Thyroid gland (tissue), 4 donors: ENCODE measurements at places on chromosomes 13 and 19. TPM values are rescaled to one million over a fixed set of nuclear protein-coding genes. Genes with fewer than 3 reads are reported as not detected.
A peak's percentile ranks its signal among the peaks of the same experiment; 100 is the strongest.

GRCh38 chr19:41991025-41991424 is 3.0 kb downstream of the ATP1A3 start:
- H3K36me3 ChIP-seq = no peaks in the 10 kb centered on the region
- no peak overlapping the region for H3K27ac ChIP-seq
- H3K27me3 ChIP-seq = peaks cover 14% of the 10 kb centered on the region
- no peak overlapping the region for H3K4me3 ChIP-seq
- no peak for DNase-seq
- no peaks in the 10 kb centered on the region for H3K4me1 ChIP-seq

- H3K36me3 ChIP-seq = no peaks in the 10 kb centered on the region
- H3K4me1 ChIP-seq = peaks cover 13% of the 10 kb centered on the region
- H3K27me3 ChIP-seq = no peaks in the 10 kb centered on the region
Observed at GRCh38 chr13:98664924-98665637, 87.4 kb downstream of the SLC15A1 start.

Gene PABPC3
- total RNA-seq = not detected

DNA sequence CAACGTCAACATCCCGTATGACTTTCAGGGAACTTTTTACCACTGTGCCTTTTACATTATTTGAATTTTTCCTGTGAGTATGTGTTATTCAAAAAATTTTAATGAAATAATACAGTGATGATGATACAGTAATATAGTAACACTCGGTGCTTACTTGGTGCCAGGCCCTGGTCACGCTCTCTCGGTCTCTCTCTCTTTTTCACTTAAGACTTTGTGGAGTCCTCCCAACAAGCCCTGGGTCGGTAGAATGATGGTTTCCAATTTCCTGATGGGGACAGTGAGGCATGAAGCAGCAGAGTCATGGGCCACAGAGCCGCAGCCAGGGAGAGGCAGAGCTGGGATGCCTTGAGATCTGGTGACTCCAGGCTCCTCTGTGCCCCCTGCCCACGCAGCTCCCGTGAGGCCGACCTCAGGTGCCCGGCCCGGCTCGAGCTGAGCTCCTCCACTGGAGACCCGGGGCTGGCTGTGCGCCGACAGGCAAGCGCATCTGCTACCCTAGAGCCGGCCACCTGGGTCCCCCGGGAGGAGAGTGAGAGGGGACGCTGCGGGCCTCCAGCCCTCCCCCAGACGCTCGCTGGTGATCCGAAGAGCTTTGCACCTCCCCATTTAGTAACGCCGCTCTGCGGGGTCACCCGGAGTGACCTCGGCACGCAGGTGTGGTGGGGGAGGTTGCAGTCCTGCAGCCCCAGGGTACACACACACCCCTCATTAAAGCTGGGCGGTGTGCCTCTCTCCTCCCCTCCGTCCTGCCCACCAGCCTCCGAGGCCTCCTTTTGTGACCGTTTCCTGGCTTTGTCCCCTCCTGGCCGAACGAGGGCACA is 4.4 kb upstream of the SBK3 start:
- DNase-seq = peak; percentile 78
- no peaks in the 10 kb centered on the region for H3K36me3 ChIP-seq
- H3K4me1 ChIP-seq = peaks cover 38% of the 10 kb centered on the region

DNA sequence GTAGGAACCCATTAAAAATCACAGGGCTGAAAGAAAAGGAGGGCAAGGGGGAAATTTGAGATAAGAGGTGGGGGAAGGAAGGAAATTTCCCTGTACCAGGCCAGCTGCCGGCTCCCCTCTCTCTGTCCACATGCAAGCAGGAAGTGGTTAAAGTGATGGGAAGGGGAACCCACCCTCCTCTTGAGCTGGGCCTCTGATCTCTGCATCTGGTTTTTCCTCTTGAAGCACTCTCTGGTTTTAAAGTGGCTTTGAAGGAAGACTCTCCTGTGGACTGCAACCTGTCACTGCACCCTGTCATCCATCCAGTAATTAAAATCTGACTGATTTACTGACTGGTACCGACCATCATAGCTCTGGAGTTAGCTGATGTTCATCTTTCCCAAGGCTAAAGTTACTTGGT is 239.6 kb downstream of the TSHZ3 start:
- H3K4me3 ChIP-seq = no peak overlapping the region
- H3K36me3 ChIP-seq = no peaks in the 10 kb centered on the region
- H3K4me1 ChIP-seq = no peaks in the 10 kb centered on the region

Gene PINLYP
- 19.3 TPM for total RNA-seq

- no peaks in the 10 kb centered on the region for H3K4me1 ChIP-seq
- H3K27ac ChIP-seq = no peak overlapping the region
- no peaks in the 10 kb centered on the region for H3K27me3 ChIP-seq
- DNase-seq = no peak
Observed at GRCh38 chr13:109427695-109428094, 358.7 kb downstream of the IRS2 start.

- no peaks in the 10 kb centered on the region for H3K27me3 ChIP-seq
- no peaks in the 10 kb centered on the region for H3K36me3 ChIP-seq
- no peaks in the 10 kb centered on the region for H3K4me1 ChIP-seq
- no peak overlapping the region for H3K27ac ChIP-seq
- no peak for DNase-seq
Observed at GRCh38 chr13:76335463-76335862, 550.7 kb downstream of the KCTD12 start.

DNA sequence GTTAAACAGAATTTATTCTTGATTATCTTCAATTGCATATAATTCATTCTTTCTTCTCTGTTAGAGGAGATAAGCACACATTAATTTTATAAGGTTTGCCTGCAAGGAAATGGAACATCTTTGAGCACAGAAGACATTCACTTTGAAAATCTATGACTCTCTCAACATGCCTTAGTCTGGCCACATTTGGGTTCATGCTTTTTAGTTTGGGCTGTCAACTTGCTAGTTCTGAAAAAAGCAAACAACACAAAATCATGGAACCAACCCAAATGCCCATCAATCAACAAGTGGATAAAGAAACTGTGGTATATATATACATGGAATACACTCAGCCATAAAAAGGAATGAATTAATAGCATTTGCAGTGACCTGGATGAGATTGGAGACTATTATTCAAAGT is 71.5 kb downstream of the CYSLTR2 start:
- no peaks in the 10 kb centered on the region for H3K36me3 ChIP-seq
- no peak overlapping the region for H3K4me3 ChIP-seq
- no peaks in the 10 kb centered on the region for H3K27me3 ChIP-seq
- DNase-seq = no peak
- no peak overlapping the region for H3K27ac ChIP-seq

- no peaks in the 10 kb centered on the region for H3K36me3 ChIP-seq
- no peaks in the 10 kb centered on the region for H3K27me3 ChIP-seq
- no peaks in the 10 kb centered on the region for H3K4me1 ChIP-seq
- H3K27ac ChIP-seq = no peak overlapping the region
- H3K4me3 ChIP-seq = no peak overlapping the region
Observed at GRCh38 chr13:36601186-36601585, 72.6 kb upstream of the SERTM1 start.

GRCh38 chr19:51467864-51468544 is 9.8 kb upstream of the SIGLEC8 start:
- H3K27me3 ChIP-seq = no peaks in the 10 kb centered on the region
- no peaks in the 10 kb centered on the region for H3K4me1 ChIP-seq
- H3K4me3 ChIP-seq = no peak overlapping the region
- no peaks in the 10 kb centered on the region for H3K36me3 ChIP-seq

- no peaks in the 10 kb centered on the region for H3K4me1 ChIP-seq
- H3K27ac ChIP-seq = no peak overlapping the region
- H3K4me3 ChIP-seq = no peak overlapping the region
- H3K27me3 ChIP-seq = no peaks in the 10 kb centered on the region
- no peak for DNase-seq
Observed at GRCh38 chr13:48072304-48072703, 22.6 kb downstream of the MED4 start.

DNA sequence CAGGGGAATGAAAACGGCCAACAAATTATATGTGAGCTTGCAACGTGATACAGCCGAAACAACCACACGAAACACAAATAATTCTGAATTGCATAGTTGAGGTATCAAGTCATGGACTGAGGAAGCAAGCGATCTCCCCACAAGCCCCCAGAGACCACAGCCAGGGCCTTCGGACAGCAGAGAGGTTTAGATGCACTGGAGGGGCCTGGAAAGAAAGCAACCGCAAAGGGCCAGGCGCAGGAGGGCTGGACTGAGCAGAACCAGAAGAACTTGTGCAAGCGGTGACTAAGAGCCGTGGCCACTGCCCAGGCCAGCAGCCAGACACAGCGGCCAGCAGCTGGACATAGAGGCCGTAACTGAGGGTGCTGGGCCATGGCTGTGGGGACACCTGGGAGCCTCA is 131.4 kb downstream of the TNFRSF19 start:
- H3K4me3 ChIP-seq = no peak overlapping the region
- H3K4me1 ChIP-seq = no peaks in the 10 kb centered on the region
- DNase-seq = peak; percentile 44

DNA sequence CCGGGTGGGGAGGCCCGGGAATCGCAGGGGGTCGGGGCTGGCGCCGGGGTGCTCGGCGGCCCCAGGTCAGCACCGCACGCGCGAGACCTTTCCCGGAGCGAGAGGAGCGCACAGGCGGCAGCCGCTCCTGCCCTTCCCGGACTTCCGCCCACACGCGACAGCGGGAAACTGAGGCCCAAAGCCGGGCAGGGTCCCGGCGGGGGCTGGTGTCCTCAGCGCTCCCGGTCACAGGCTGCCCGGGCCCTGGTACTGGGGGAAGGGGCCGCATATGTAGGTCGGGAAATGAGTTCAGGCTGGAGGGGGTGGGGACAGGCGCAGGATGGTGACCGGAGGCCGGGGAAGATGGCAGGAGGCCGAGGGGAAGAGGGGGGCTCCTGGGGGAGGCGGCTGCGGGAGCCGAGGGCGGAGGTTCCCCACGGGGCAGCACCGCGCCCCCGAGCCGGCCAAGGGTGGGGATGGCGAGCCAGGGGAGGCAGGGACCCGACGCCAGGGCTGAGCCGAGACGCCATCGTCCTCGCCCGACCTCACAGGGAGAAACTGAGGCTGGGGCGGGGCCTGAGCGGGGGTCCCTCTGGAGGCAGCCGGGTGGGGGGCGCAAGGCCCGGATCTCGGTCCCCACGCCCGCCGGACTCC is 662 bp downstream of the CBARP start:
- DNase-seq = no peak
- no peaks in the 10 kb centered on the region for H3K27me3 ChIP-seq
- H3K4me3 ChIP-seq = no peak overlapping the region
- no peaks in the 10 kb centered on the region for H3K36me3 ChIP-seq
- peaks cover 48% of the 10 kb centered on the region for H3K4me1 ChIP-seq
- no peak overlapping the region for H3K27ac ChIP-seq

Gene ZNF582
- 19.6 TPM for total RNA-seq

DNA sequence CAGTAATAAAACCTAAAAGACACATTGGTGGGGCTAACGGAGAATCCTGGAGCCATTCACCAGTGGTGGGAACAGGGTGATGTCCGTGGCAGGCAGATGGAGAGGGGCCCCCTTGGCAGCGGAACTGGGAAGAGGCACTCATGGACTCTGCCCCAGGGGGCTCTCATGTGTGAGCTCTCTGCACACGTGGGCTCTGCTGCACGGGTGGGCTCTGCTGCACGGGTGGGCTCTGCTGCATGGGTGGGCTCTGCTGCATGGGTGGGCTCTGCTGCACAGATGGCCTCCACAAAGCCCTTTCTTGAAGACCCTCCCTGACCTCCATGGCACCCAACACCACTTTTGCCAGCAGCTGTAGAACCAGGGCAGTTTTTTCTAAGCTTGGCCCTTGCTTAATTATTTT is 52.3 kb downstream of the PARP4 start:
- no peak overlapping the region for H3K27ac ChIP-seq
- DNase-seq = no peak
- H3K36me3 ChIP-seq = peaks cover 17% of the 10 kb centered on the region
- no peak overlapping the region for H3K4me3 ChIP-seq
- no peaks in the 10 kb centered on the region for H3K27me3 ChIP-seq
- H3K4me1 ChIP-seq = no peaks in the 10 kb centered on the region

Gene SGCG
- not detected for total RNA-seq

GRCh38 chr19:6730153-6730804 is 7.1 kb downstream of the GPR108 start:
- DNase-seq = peak; percentile 34
- H3K27me3 ChIP-seq = no peaks in the 10 kb centered on the region
- H3K27ac ChIP-seq = no peak overlapping the region
- peaks cover 13% of the 10 kb centered on the region for H3K36me3 ChIP-seq
- peaks cover 2% of the 10 kb centered on the region for H3K4me1 ChIP-seq

DNA sequence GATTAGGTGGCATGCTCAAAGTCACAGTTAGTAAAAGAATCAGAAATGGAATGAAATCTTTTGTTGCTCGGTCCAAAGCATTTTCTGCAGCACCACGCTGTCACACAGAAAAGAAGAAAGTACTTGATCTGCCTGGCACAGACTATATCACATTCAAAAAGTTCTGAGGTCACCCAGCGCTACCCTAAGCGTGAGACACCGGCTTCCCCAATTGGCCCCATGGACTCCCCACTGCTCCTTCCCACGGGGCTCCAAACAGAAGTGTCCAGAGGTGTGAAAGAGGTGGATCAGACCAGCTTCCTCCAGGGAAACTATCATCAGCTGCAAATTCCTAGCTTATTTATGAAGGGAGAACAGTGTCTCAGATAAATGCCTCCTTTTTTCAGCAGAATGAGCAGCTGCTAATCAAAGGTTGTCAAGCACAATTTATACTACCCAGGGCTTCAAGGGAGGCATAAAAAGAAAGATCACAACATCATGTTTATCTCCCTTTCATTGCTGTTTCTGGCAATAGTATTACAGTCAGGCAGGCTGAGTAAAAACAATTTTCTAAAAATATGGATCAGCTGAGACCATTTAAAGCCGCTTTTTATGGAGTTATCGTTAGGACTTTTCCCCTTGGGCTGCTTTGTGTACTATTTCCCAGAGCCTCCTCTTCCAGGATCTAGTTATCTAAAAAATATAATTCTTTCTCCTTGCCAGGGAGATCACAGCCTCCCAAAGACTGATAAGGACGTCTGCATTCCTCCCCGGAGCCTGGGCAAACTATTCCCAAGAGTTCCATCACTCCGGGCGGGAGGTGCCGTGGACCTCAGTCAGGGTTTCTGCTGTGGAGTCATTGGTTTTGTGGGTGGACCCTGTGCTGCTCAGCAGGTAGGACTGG is 208.0 kb downstream of the LHFPL6 start:
- no peaks in the 10 kb centered on the region for H3K27me3 ChIP-seq
- no peak overlapping the region for H3K4me3 ChIP-seq
- DNase-seq = no peak
- H3K36me3 ChIP-seq = no peaks in the 10 kb centered on the region
- no peak overlapping the region for H3K27ac ChIP-seq
- H3K4me1 ChIP-seq = no peaks in the 10 kb centered on the region

DNA sequence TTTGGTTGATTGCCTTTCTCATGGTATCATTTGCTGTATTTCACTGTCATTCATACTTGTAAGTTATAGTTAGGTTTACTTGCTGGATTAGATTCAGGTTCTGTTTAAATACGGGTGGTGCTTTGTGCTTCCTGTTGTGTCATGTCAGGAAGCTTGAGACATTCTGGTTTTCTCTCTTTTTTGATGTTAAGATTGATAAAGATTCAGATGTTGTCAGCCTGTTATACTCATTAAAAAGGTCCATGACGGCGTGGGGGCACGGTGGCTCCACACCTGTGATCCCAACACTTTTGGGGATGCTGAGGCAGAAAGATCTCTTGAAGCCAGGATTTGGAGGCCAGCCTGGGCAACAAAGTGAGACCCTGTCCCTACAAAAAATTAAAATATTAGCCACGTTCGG is 45.7 kb downstream of the NAA16 start:
- no peak overlapping the region for H3K4me3 ChIP-seq
- H3K4me1 ChIP-seq = no peaks in the 10 kb centered on the region
- no peak overlapping the region for H3K27ac ChIP-seq
- DNase-seq = no peak

GRCh38 chr19:33736158-33736557 is 60.5 kb upstream of the KCTD15 start:
- no peak overlapping the region for H3K27ac ChIP-seq

- H3K4me3 ChIP-seq = no peak overlapping the region
- no peaks in the 10 kb centered on the region for H3K36me3 ChIP-seq
- DNase-seq = no peak
- H3K27me3 ChIP-seq = no peaks in the 10 kb centered on the region
- H3K4me1 ChIP-seq = no peaks in the 10 kb centered on the region
Observed at GRCh38 chr19:56813531-56813930, 27.0 kb downstream of the PEG3 start.
